ENCODE measurements at places on chromosomes 3 and 15.

DNA sequence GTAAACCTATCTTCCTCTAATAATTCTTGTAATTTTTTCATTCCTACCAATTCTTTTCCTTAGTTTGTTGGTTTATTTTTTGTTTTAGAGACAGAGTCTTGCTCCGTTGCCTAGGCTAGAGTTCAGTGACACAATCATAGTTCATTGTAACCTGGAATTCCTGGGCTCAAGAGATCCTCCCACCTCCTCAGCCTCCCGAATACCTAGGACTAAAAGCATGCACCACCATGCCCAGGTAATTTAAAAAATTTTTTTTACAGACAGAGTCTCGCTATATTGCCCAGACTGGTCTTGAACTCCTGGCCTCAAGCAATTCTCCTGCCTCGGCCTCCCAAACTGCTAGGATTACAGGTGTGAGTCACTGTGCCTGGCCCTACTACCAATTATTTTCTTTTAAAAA, 220.2 kb downstream of the ERC2 start:
- no peak for DNase-seq

GRCh38 chr3:40768536-40768935, 243.8 kb downstream of the ZNF621 start:
- DNase-seq: no peak

GRCh38 chr15:78037779-78038305, 39.7 kb downstream of the TBC1D2B start:
- no peak for DNase-seq

DNA sequence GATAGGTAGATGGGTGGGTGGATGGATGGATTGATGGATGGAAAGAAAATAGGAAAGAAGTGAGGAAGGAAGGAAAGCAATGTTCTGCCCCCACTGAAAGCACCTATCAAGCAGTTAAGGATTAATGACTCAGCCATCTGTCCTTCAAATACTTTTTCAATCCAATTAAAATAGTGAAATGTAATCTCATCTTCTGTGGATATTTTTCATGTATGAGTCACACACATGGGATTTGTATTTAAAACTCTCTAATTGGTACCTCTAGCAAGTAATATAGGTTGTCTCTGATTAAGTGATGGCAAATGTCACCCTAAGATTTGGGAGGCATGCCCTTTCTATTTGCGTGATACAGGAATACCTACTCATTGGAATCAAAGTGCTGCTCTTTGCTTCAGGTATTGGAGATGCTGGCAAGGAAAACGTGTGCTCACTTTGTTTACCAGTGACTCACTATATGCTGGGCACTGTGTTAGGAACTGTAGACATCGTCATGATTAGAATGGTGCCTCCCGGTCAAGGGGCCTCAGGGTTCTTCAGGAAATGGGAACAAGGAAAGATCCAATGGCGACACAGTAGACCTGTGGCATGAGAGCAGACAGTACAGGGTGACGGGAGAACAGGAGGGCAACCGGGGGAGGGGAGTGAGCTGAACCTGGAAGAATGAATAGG, 230.1 kb downstream of the CLSTN2 start:
- no peak for DNase-seq

DNA sequence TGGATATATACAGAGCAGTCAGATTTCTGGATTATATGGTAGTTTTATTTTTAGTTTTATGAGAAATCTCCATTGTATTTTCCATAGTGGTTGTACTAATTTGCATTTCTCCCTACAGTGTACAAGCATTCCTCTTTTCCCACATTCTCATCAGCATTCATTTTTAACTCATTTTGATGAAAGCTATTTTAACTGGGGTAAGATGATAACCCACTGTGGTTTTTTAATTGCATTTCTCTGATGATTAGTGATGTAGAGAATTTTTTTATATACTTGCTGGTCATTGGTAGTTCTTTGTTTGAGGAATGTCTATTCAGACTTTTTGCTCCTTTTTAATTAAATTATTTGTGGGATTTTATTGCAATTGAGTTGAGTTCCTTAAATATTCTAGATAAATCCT, 903.6 kb downstream of the DIPK2A start:
- no peak for DNase-seq

DNA sequence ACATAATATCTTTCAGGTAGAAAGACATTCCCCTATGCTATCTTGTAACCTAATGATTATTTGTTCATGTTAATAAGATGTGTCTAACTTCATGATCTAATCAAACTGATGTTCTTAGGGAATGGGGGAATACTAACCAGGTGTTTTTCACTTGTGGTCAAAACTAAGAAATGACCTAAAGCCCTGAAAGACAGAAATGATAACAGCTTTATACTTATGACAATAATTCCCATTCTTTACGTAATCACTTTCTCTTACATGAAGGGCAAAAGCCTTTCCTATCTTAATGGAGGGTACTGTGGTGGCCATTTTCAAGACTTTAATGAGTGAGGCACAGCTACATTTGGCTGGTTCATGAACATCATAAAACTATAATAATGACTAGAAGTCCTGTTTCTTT, 33.9 kb upstream of the MEIS2 start:
- DNase-seq: no peak

DNA sequence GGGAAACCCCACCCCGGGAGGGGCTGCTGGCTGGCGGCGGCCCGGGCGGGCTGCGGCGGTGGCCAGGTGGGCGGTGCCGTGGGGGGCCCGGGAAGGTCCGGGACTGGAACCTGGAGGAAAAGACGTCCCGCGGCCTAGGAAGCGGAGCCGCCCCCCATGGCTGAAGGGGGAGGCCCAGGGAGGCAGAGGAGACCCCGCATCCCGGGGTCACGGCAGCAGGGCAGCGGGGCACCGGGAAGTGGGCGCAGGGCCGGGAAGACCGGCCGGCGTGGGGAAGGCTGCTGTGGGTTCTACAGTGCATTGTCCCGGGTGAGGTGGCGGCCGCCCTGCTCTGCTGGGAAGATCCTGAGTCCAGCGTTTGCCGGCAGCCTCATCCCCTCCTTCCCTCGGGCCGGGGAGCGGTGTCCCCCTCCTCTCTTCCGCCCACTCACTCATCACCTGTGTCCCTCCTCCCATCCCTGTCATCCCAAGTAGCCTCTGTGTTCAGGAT, 525 bp upstream of the FSTL1 start:
- no peak for DNase-seq

DNA sequence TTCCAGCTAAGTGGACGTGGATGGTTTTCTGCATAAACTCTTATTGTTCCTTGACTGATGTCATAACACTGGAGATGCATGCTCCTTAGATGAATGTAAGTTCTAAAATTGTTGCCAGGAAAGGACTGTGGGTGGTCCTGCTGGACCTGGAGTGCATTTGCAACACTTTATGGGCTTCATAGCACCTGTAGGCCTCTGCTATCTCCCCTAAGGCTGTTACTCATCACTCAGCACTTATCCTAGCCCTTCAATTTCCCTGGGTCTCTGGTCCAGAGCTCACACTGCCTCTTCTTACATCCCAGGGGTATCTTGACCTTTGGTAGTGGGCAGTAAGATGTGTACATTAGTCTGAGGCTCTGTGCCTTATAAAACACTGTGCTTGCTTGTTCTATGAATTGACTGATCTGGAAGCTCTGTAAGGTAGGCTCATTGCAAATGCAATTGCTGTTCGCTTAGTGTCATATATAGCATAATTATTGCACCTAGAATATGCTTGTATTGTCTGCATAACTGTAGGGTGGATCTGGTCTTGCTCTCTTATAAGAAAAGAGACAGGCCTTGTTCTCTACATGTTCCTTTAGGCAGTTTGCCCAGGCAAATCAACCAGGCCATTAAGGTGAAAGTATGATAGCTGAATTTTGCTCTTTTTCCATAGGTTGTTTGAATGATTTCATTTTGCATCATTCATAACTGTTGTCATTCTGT, 35.8 kb downstream of the SLCO3A1 start:
- no peak for DNase-seq

DNA sequence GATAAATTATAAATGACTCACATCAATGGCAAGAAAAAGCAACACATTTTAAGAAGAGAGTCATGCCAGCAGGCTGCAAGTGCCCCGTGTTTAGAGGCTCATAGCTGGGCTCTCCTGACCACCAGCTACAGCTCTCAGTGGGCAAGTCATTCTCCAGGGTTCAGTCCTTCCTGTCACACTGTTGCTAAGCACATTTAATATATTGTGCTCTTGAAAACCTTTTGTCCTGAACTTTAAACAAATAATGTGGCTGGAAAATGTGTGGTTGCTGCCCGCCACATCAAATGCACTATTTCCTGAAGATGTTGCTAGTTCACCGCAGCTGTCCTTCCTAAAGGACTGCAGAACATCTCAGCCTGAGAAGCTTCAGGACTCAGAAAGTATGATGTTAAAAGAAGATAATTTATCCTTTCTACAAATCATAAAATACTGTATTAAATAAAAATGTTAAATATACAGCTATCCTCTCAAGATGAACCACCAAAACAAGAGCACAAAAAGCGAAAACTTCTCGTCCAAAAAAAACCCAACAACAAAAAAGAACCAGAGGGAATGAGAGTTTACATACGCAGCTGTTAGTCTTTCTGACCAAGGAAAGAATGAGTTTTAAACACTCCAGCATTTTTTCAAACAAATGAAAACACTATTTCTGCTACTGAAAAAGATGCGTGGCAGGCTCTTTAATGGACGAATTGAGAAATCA, 951 bp downstream of the TARS3 start:
- peak; percentile 19 for DNase-seq

DNA sequence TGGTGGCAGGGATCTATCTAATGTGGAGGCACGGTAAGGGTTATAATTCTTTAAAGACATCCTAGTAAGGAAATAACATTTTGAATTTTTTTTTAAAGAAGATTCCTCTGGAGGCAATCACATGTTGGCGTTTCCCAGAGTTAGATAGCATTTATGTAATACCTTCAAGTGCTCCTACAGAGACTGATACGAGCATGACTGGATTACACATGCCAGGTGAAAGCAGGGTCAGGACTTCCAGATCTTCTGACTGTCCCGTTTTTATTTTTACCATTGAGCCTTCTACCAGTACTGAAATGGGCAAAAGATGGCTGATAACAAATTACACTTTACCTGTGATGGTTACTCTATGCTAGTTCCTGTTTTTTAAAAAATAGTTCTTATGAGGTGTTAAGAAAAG, 13.8 kb downstream of the IL17RB start:
- no peak for DNase-seq

- DNase-seq: no peak
Observed at GRCh38 chr3:19702416-19703078, 231.5 kb downstream of the EFHB start.

DNA sequence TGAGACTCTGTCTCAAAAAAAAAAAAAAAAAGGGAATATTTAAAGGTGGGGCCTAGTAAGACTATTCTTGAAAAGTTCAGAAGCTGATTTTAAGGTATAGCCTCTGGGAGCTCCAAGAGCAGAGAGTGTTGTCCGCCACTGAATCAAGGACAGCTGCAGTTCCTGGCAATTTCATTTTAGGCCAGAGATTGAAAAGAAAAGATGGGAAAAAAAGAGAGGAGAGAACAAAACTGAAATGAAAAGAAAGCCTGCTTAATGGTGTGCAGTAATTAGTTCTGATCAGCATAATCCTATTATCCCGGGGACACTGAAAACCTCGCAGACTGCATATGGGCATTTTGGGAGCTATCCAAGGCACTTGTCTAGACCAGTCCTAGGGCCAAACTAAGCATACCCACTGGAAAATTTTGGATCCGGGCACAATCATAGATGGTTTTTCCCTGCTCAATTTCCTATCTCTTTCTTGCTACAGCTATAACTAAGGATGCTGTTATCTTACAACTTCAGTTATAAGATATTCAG, 43.2 kb downstream of the EHHADH start:
- DNase-seq: no peak

GRCh38 chr15:101187820-101188636, 63.8 kb downstream of the CHSY1 start:
- no peak for DNase-seq

- no peak for DNase-seq
Observed at GRCh38 chr3:121362035-121362734, 183.6 kb downstream of the POLQ start.

- DNase-seq: no peak
Observed at GRCh38 chr3:20056725-20057611, 16.7 kb downstream of the KAT2B start.

- no peak for DNase-seq
Observed at GRCh38 chr15:39575180-39575579, 5.7 kb upstream of the THBS1 start.

GRCh38 chr3:181797431-181797830, 85.7 kb downstream of the SOX2 start:
- DNase-seq: no peak

DNA sequence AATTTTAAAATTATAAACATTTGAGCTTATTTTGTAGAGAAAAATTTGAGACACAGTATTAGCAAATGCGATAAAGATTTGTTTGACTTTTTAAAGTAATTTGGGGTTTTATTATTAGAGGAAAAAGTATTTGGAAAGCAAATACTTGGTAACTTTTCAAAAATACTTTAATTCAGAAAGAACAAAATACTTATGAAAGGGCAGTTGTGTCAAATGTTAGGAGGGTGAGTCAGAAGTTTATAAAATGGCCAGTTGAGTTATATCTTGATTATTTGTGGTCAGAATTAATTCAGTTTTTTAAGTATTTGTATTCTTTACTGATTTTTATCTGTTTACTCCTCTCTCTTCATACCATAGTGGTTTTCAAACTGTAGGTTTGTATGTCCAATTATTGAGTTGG, 12.1 kb downstream of the LACTB start:
- no peak for DNase-seq

DNA sequence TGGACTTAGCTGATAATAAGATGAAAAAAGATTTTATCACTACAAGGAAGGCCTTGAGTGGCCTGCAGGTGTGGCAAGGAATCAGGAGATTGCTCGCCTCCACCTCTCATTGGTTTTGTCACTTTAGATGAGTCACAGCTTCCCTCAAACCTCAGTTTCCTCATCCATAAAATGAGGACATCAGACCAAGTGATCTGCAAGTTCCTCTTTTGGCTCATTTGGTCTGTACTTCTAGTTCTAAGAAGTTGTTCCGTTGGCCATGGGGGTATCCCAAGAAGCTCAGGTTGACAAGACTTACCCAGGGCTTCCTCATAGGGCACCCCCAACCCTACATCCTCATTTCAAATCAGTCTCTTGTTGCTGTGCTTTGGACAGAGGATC, 254.1 kb downstream of the UACA start:
- DNase-seq: no peak

DNA sequence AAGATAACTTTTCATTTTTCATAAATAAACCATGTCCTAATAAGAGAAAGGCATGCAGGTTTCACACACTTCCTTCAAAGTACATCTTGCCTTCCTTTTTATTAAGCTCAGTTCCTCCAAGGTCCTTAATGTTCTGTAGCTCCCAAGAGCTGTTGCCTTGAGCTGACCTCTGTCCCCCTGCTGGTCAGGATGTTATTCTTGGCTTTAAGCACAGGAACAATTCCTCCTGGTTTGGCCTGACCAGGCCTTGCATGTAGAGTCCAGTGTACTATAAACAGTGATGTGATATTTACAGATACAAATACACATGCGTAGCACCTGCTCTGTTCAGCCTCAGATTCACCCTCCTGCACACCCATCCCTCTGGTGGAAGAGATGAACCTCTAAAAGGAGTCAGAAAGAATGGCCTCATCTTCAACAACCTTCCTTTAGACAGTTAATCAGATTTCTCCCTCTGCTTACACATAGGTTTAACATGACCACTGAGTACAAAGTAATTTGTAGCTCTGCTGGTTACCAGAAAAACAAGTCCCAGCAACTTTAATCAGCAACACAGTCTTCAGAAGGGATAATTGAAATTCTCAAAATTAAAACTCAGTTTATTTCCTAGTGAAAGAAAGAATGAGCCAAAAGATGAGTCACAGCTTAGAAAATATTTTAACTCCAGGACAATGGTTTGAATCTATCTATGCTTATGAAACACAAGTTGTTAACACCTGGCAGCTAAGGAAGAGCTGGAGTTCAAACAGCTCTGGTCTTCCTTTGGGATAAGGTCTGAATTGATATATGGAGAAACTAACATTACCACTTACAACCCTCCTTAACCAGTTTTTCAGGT, 46.5 kb downstream of the PTPN9 start:
- DNase-seq: no peak
